ENCODE measurements at places on chromosomes 7 and 10.

- no peak for DNase-seq
These were observed 26.2 kb upstream of the INPP5A start for GRCh38 chr10:132511121-132512051.

DNA sequence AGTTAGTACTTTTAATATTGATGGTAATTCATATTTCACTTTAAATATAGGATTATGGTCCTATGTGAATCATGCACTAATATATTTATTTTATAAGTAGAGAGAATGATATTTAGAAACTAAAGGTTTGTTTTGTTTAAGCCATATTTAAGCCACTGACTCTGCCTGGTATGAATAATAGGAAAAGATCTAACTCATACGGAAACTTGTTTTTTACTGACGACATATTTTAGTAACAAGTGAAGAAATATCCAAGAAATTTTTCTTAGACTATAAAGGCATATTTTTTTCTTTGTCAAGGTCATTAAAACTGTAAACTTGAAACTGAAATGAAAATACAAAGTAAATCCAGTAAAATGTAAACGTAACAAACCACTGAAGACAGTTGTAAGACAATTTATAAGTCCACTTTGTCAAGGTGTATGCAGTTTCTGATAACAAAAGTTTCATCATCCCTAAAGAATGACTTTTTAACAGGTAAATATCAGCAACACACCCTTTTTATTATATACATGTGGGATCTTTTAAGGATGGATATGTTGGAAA lies 147.1 kb downstream of the PHF14 start:
- DNase-seq: no peak

DNA sequence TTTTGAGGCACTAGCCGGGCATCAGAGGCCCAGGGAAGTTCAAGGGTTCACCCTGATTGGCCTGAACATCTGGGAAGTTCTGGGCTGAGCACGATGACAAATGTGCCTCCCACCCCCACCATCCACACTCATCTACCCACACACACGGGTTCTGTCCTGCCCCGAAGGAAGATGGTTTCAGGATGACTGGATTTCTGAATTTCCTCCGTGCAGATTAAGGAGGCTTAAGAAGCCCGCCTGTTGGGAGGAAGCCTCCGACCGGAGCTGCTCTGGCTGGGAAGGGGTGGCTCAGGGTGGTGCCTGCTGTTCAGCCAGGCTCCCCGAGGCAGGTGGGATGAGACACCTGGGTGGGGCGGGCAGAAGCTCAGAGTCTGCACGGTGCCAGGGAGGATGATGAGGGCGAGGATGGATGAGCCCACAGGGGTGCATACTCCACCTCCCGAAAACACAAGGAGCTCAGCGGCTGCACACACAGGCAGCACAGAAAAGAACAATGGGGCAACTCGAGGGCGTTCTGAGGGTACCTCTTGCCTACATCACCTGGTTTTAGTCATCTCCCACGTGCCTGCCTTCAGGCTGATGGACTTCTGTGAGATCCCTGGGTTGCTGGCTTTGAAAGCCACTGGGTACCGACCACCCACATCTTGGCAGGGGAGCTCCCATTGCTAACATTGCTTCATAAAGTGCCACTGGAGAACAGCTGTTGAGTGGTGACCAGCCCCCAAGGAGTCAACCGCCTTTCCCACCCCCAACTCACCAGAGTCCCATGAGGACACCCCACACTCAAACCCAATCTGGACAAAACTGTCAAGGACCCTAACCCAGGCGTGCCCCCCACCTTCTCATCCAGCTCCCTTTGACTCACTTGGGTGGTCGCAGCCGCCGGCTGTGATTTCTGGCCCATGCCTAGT lies 41.2 kb downstream of the CALML3 start:
- no peak for DNase-seq

DNA sequence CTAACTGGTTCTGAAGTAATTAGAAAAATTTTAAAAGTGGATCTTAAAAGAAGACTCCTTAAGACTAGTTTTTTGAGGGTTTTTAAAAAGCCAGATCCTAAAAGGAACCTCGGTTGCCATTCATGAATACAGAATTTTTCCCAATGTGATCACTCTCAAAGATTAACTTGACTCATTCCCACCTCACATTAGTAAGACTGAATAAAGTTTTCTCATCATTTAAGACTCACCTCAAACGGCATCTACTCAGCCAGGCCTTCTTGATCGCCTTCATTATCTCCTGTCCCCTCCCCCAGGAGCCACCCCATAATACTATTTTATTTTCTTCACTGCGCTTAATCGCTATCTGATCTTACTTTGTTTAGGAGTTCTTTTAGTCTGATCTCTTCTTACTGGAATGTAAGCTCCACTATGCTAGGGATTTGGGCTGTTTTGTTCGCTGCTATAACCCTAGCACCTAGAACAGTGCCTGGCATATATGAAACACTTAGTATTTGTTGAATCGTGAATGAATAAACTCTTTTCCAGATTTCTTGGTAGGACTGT lies 55.9 kb upstream of the PCGF5 start:
- no peak for DNase-seq

- no peak for DNase-seq
These were observed 693.3 kb downstream of the GRID1 start for GRCh38 chr10:85673270-85673669.

DNA sequence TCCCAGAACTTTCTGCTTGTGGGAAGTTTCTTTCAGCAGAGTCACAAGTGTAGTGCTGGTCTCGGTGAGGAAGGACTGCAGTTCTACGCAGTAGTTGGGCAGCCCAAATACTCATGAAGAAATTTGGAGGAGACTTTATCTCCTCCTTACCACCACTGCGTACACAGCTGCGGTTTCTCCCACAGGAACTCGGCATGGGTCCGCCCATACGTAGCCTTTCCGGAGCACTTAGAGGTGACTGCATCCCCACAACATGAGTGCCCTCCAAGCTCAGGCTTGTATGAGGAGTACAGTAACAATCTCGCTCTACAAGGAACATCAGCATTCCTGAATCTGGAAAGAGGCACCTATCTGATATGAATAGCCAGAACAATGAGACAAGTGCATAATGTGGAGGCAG lies 549.2 kb upstream of the SEMA3D start:
- DNase-seq: no peak

GRCh38 chr7:122532406-122533269 lies 166.3 kb downstream of the RNF133 start:
- no peak for DNase-seq

- no peak for DNase-seq
These were observed 8.9 kb downstream of the FLNC start for GRCh38 chr7:128838981-128839731.

- DNase-seq: peak; percentile 46
These were observed 42.6 kb downstream of the SHH start for GRCh38 chr7:155769701-155770100.

DNA sequence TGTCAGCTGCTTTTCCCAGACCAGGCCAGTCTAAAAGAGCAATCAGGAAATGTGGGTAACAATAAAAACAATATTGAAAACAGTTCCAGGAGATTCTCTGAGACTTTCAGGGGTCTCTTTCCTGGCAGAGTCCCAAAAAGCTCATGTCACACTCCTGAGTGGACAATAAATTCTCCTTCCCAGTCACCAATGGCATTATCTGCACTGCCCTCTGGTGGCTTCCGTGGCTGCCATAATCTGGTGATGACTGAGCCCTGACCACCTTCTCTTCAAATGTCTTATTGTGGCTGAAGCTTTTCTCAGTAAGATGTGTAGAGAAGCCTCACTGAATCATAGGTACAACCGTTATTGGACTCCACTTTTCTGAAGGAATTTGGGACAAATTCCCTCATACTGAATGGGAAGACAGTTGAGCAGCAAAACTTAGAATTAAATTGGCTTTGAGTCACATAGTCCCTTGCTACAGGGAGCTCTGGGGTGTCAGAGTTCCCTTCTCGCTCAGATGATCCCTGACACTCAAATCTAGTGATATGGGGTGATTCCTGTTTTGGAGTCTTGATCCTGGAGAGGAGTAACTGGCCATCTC lies 24.4 kb upstream of the ASAH2 start:
- no peak for DNase-seq

- DNase-seq: no peak
These were observed 9.7 kb downstream of the EXOC6 start for GRCh38 chr10:92857904-92858514.

GRCh38 chr7:20122073-20122472 lies 95.1 kb downstream of the MACC1 start:
- no peak for DNase-seq

- DNase-seq: no peak
These were observed 52.8 kb downstream of the CPEB3 start for GRCh38 chr10:92238054-92238585.

DNA sequence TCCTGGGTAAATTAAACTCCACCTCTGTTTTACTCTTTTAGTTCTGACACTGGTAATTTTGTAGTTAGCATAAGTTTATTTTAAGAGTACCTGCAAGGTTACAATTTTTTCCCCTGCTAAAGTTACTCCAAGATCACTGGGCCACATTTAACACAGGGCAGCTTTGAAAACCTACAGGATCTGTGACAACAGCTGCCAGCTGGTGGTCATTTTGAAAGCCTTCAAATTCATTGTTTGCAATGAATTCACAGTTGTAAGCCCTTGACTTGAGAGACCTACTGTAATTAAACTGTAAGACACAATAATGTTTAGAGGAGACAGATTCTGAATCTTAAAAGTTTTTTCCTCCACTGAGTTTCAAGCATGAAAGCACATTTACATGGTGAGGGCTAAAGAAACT lies 129.6 kb downstream of the CNOT4 start:
- no peak for DNase-seq

- DNase-seq: peak; percentile 6
These were observed 32.0 kb upstream of the MXI1 start for GRCh38 chr10:110175406-110175805.

DNA sequence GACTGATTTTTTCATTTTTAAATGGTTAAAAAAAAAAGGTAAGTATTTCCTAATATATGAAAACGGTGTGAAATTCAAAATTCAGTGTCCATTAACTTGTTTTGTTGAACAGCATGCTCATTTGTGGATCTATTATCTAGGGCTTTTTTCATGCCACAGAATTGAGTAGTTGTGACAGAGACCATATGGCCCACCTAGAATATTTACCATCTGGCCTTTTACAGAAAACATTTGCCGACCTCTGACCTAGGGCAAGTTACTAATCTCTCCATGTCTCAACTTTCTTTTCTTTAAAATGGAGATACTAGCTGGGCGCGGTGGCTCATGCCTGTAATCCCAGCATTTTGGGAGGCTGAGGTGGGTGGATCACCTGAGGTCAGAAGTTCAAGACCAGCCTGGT lies 41.3 kb downstream of the GRK5 start:
- no peak for DNase-seq

- no peak for DNase-seq
These were observed 105.7 kb downstream of the ELAPOR2 start for GRCh38 chr7:86953653-86954336.

DNA sequence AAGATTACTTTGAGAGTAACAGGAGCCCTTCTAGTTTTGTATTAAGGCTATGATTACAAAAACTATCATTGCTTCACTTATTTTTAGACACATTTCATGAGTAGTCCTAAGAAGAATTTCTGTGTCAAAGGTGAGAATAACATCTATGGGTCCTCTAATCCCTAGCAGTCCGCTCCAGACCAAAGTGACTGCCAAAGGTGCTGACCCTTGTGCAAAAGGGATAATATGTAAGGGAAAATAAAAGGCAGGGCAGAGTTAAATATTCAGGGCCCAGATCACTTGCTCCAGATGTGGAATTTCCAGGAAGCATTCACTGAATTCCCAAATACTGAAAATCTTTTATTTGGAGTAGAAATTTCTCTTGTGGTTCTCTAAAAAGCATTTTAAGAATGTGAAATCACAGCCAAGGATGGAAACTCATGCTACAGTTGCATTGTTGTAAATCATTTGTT lies 29.3 kb downstream of the RHOBTB1 start:
- peak; percentile 75 for DNase-seq

DNA sequence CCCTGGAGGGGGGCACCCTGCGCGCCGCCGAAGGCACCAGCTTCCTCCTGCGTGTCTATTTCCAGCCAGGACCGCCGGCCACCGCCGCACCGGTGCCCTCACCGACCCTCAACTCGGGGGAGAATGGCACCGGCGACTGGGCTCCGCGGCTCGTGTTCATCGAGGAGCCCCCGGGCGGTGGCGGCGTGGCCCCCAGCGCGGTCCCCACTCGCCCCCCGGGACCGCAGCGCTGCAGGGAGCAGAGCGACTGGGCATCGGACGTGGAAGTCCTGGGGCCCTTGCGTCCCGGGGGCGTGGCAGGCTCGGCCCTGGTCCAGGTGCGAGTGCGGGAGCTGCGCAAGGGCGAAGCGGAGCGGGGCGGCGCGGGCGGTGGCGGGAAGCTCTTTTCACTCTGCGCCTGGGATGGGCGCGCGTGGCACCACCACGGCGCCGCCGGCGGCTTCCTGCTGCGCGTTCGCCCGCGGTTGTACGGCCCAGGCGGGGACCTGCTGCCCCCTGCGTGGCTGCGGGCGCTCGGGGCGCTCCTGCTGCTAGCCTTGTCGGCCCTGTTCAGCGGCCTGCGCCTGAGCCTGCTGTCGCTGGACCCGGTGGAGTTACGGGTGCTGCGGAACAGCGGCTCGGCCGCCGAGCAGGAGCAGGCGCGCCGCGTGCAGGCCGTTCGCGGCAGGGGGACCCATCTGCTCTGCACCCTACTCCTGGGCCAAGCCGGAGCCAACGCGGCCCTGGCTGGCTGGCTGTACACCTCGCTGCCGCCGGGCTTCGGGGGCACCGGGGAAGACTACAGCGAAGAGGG lies 594 bp downstream of the CNNM1 start:
- DNase-seq: no peak

GRCh38 chr7:92830532-92831110 lies 5.8 kb downstream of the CDK6 start:
- DNase-seq: no peak

GRCh38 chr7:98420966-98421612 lies 20.2 kb upstream of the BAIAP2L1 start:
- DNase-seq: no peak

DNA sequence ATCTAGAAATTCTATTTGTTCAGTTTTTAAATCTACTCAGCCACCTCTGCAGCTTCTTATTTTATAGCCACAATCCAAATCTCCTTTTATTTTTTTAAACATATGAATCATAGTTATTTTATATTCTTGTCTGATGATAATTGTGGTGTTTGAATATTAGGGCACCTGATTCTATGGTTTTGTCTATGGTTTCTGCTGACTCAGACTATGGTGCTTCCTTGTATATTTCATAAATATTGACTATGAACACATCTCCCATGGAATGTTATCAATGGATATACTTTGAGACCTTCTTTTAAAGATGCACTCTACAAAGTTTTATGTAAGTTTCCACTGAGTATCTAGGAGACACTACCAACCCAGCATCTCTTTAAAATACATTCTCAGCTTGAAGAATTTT lies 1027.0 kb upstream of the AUTS2 start:
- no peak for DNase-seq

DNA sequence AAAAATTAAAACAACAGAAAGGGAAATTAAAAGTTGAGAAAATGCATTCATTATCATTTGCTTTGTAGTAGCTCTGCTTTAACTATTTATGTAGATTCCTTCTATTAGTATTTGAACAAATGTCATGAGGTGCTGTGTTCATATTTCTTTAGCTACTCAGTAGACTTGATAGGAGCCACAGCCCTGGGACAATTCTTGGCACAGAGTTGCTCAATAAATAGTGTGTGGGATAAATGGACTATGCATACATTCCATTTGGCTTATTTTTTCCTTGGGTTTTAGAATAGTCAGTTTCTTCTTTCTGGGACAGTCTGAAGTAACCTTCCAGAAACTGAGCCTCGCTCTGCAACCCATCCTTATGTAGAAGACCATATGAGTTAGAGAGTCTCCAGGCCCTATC lies 13.4 kb downstream of the RPP30 start:
- no peak for DNase-seq

- DNase-seq: no peak
These were observed 51.2 kb upstream of the CARD11 start for GRCh38 chr7:3094701-3095445.

Data from non-pigmented ciliary epithelial cell (primary cell).